ENCODE measurements at places on chromosomes 2 and 18. TPM values are rescaled to one million over a fixed set of nuclear protein-coding genes. Genes with fewer than 3 reads are reported as not detected.
A peak's percentile ranks its signal among the peaks of the same experiment; 100 is the strongest.

Gene YIPF4
- 40.9 TPM for total RNA-seq

DNA sequence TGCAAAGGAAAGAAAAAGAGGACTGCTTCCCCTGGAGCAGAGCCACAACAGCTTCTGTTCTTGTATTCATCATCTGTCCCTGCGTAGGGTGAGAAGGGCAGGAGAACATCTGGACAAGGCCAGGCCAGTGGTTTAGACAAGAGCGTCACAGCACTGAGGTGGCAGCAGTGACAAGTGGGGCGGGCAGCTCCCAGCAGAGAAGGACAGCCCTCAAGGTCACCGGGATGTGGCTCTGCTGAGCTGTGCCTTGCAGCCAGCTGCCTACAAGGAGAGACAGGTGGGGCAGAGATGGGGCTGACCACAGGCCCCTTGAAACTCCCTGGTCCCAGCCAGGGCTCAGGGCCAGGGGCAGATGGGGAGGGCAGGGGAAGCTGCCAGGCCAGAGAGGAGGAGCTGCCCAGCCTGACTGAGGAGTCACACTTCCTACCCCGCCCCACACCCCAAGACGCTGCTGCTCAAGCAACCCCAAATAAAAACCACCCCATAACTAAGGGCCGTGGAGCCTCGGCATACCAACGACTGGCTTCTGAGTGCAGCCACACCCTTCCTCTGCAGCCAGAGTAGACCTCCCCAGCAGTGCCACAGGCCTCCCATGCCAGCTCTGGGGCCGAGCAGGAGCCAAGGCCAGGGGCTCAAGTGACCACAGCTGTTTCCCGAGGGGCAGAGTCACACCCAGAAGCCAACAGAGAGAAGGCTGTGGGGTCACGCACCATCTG is 5.4 kb downstream of the RAB11FIP5 start:
- H3K4me1 ChIP-seq: peaks cover 17% of the 10 kb centered on the region
- H3K4me3 ChIP-seq: no peak overlapping the region
- H3K27me3 ChIP-seq: no peaks in the 10 kb centered on the region
- H3K27ac ChIP-seq: no peak overlapping the region

DNA sequence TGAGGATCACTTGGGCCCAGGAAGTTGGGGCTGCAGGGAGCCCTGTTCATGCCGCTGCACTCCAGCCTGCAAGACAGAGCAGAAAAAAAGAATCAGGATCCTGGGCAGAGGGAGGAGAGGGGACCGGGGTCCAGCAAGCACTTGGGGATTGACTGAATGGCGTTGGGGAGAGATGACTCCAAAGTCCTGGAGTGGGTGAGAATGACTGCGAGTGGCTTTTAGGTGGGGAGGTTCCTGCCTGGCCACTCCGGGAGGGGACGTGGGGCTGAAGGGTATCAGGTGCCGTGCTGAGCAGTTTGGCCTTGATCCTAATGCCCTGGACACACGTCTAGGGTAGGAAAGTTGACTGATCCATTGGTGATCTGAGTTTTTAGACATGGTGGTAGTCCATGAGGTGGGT is 3.5 kb upstream of the NFATC1 start:
- H3K27me3 ChIP-seq: peaks cover 36% of the 10 kb centered on the region
- H3K36me3 ChIP-seq: no peaks in the 10 kb centered on the region
- no peak for DNase-seq
- no peak overlapping the region for H3K27ac ChIP-seq
- H3K4me3 ChIP-seq: no peak overlapping the region

DNA sequence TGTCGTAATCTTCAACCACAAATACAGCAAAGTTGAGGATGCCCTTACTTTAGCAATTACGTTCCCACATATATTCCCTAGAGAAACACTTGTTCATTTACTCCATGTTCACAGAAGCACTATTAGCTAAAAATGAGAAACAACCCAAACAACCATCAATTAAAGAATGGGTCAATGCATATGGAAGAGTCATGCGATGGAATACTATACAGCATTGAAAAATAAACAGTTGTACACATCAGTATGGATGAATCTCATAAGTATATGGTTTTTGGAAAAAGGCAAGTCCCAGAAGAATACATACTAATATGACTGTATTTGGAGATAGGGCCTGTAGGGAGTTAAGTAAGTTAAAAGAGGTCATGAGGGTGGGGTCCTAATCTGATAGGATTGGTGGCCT is 6.3 kb downstream of the GPR148 start:
- no peaks in the 10 kb centered on the region for H3K36me3 ChIP-seq
- no peak overlapping the region for H3K27ac ChIP-seq

Gene CYBRD1
- total RNA-seq: 132 TPM

GRCh38 chr2:162824304-162824703 is 14.3 kb downstream of the KCNH7 start:
- no peaks in the 10 kb centered on the region for H3K36me3 ChIP-seq
- no peak for DNase-seq
- no peak overlapping the region for H3K27ac ChIP-seq
- no peaks in the 10 kb centered on the region for H3K4me1 ChIP-seq
- H3K4me3 ChIP-seq: no peak overlapping the region

GRCh38 chr2:203918839-203919238 is 17.7 kb upstream of the ICOS start:
- H3K27ac ChIP-seq: no peak overlapping the region
- no peak overlapping the region for H3K4me3 ChIP-seq
- no peaks in the 10 kb centered on the region for H3K27me3 ChIP-seq
- DNase-seq: no peak

DNA sequence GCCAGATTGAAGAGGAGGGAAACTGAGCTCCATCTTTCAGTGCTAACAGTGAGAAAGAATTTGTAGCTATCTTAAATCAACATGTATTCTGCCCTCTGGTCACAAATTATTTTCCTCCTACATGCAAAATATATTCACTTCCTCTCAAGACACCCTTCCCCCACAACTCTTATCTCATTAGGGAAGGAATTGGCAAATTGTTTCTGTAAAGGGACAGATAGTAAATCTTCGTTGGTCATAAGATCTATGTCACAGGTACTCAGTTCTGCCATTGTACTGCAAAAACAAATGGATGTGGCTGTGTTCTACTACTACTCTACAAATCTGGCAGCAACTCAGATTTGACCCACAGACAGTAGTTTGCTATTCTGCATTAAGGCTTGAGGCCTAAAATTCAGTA is 53.0 kb upstream of the CYP20A1 start:
- H3K4me1 ChIP-seq: no peaks in the 10 kb centered on the region
- no peaks in the 10 kb centered on the region for H3K36me3 ChIP-seq
- H3K27me3 ChIP-seq: no peaks in the 10 kb centered on the region
- H3K27ac ChIP-seq: no peak overlapping the region

DNA sequence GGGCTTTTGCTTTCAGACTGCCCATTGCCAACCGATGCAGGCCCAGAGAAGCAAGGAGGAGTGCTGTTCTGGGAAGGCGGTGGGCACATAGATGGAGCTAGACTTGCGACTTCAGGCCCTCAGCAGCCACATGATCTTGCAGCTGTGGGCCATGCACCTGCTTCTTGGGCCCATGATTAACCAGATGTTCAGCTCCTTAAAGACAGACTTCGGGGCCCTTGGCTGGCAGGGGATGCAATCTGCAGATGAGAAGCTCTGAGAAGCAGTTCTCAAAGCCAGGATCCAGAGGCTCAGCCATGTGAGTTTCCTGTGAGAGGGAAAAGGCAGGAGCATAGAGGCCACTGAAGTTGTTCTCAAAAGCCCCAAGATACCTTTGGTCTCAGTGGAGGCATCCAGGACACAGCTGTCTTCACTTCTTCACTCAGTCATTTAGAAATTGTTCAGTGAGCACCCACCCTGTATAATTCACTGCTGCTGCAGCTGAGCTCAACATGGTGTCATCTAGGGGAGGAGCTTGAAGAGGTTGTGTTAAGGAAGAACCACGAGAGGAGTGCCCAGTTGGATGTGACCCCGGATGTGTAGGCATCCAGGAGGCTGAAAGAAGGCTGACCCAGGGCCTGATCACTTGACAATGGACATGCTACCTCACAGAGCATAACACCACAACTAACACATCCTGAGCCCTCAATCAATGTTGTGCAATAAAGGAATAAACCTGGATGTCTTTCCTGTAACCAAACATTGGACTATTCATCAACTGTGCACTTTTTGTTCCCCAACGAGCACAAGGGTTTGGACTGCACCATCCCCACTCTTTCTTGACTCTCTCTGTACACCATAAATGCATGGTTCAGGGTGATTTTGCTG is 44.7 kb upstream of the TMEM200C start:
- no peaks in the 10 kb centered on the region for H3K4me1 ChIP-seq
- no peak overlapping the region for H3K27ac ChIP-seq

Gene PTPN2
- 77.2 TPM for total RNA-seq

GRCh38 chr2:223536546-223536945 is 65.6 kb downstream of the SCG2 start:
- H3K27ac ChIP-seq: no peak overlapping the region
- no peaks in the 10 kb centered on the region for H3K27me3 ChIP-seq
- no peak overlapping the region for H3K4me3 ChIP-seq
- peaks cover 19% of the 10 kb centered on the region for H3K4me1 ChIP-seq
- DNase-seq: no peak

DNA sequence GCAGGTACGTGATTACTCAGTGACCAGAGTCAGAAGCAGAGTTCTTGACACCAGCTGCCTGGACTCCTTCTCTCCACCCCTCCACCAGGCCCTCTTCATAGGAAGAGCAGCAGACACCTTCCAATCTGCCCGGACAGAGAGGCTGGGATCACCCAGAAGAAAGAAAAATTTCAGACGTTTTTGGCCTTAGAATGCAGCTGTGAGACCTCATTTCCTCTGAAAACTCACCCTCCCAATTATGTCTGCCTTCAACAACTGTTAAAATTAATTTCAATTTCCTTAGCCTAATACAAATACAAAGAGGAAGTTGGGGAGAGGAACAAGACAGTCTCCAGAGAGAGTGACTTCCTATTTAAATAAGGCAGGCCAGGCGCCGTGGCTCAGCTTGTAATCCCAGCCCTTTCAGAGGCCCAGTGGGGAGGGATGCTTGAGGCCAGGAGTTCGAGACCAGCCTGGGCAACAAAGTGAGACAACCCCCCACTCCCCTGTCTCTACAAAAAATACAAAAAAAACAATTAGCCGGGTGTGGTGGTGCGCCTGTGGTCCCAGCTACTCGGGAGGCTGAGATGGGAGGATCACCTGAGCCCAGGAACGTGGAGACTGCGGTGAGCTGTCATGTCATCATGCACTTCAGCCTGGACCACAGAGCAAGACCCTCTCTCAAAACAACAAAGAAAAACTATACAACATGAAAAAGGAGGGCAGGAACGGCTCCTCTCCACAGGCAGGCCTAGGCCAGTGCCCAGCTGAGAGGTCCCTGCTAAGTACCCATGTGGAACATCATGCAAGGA is 1.6 kb downstream of the SLC66A2 start:
- no peak overlapping the region for H3K27ac ChIP-seq
- no peak for DNase-seq
- peaks cover 15% of the 10 kb centered on the region for H3K4me1 ChIP-seq
- no peaks in the 10 kb centered on the region for H3K27me3 ChIP-seq

Gene DYSF
- total RNA-seq: 10.6 TPM

DNA sequence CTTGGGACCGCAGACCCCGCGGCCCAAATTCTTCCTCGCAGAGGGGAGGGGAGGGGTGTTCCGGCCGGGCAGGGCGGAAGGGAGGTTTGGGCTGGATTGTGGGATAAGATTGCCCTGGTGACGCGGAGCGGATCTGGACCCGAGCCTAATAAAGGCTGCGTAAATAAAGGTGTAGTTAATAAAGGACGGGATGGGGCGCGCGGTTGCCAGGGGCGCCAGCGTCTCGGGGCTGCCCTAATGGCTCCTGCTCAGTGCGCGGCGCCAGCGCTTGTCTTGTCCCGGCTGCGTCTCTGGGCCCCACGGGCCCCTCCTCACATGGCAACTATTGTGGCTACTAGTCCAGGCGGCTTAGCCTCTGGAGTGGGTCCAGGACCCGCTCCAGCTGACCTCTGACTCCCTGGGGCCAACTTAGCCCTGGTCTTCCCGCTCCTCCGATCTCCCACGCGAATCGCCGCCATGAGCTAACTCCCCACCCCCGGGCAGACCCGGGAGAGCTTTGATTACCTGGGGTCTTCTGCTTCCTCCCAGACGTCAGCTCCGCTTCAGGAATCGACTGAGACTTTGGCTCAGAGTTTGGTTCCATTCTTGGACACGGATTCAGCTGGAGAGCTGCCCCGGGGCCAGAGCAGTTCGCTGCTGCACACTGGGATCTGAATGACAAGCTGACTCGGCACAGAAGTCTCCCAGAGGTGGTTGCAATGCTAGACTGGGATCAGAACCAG is 36.5 kb downstream of the SLC25A52 start:
- H3K4me1 ChIP-seq: no peaks in the 10 kb centered on the region
- H3K27me3 ChIP-seq: no peaks in the 10 kb centered on the region
- no peak overlapping the region for H3K27ac ChIP-seq

Gene WDR43
- total RNA-seq: 37.1 TPM

DNA sequence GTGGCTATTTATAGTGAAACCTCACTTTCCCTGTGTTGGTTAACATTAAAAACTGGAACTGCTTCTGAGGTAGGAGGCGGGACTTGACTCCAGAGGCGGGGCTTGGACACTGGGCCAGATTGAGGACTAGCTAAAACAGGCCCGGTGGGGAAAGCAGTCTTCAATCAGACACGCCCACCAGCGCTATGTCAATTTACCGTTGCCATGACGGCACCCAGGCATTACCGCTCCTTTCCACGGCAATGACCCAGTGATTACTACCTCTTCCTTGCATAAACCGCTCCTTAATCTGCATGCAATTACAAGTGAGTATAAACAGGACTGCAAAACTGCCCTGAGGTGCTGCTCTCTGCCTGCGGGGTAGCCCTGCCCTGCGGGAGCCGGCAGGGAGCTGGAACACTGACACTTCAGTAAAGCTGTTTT is 35.3 kb downstream of the LRRFIP1 start:
- H3K4me3 ChIP-seq: peak overlapping the region; percentile 9
- peaks cover 46% of the 10 kb centered on the region for H3K4me1 ChIP-seq
- no peak overlapping the region for H3K27ac ChIP-seq
- DNase-seq: peak; percentile 95
- no peaks in the 10 kb centered on the region for H3K27me3 ChIP-seq

GRCh38 chr2:200782251-200782650 is 29.5 kb upstream of the BZW1 start:
- no peaks in the 10 kb centered on the region for H3K27me3 ChIP-seq
- H3K27ac ChIP-seq: peak overlapping the region; percentile 93
- H3K4me3 ChIP-seq: no peak overlapping the region
- peaks cover 89% of the 10 kb centered on the region for H3K4me1 ChIP-seq
- peak; percentile 60 for DNase-seq

DNA sequence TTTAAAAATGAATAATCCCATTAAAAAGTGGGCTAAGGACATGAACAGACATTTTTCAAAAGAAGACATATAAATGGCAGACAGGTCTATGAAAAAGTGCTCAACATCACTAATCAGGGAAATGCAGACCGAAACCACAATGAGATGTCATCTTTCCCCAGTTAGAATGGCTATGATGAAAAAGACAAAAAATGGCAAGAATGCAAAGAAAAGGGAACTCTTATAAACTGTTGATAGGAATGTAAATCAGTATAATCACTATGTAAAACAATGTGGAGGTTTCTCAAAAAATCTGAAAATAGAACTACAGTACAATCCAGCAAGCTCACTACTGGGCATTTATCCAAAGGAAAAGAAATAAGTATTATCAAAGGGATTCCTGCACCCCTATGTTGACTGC is 169.2 kb downstream of the METTL4 start:
- no peak overlapping the region for H3K4me3 ChIP-seq
- H3K4me1 ChIP-seq: no peaks in the 10 kb centered on the region
- H3K27ac ChIP-seq: no peak overlapping the region
- no peaks in the 10 kb centered on the region for H3K36me3 ChIP-seq
- no peaks in the 10 kb centered on the region for H3K27me3 ChIP-seq

Gene RNF152
- total RNA-seq: not detected

Gene UGT1A10
- not detected for total RNA-seq
